ENCODE measurements at places on chromosomes 13 and 19.

- DNase-seq = no peak
These were observed 4.6 kb downstream of the RNASEH2B start for GRCh38 chr13:50914176-50914700.

DNA sequence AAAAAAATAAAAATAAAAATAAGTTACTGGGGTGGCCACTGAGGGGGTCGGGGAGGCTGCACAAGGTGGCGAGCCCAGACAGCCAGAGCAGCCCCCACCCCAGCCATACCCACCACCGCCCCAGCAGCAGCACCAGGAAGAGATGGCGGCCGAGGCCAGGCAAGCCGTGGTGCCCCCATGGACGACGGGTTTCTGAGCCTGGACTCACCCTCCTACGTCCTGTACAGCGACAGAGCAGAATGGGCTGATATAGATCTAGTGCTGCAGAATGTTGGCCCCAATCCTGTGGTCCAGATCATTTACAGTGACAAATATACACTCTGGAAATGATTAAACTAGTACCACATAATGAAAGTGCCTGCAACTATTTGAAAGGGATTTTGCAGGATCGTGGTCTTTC lies 71.6 kb upstream of the ZDHHC20 start:
- no peak for DNase-seq

DNA sequence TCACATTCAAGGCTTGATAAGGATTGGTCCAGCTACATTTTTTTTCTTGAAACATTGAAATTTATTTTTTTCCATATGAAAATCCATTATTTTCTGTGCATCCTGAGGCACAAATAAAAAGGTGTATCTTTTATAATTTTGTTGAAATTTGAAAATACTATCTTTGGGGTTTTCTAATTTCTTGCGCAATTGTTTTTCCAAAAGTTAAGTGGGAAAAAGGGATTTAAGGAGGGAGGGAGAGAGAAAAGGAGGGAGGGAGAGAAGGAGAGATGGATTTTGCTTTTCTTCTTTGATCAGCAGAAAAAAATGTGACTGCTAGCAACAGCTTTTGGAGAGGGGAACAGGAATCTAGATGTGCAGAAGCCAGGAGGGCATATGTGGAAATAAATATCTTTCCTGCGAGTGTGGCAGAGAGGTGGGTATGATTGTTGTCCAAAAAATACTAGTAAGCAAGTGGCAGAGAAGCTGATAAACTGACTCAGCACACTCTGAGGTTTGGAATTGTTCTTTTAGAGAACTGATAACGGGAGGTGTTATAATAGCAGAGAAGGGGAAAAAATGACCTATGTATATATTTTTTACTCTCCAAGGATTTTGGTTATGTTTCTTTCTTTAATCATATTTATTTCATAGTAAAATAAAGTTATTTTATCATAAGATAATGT lies 61.2 kb upstream of the EDNRB start:
- no peak for DNase-seq

DNA sequence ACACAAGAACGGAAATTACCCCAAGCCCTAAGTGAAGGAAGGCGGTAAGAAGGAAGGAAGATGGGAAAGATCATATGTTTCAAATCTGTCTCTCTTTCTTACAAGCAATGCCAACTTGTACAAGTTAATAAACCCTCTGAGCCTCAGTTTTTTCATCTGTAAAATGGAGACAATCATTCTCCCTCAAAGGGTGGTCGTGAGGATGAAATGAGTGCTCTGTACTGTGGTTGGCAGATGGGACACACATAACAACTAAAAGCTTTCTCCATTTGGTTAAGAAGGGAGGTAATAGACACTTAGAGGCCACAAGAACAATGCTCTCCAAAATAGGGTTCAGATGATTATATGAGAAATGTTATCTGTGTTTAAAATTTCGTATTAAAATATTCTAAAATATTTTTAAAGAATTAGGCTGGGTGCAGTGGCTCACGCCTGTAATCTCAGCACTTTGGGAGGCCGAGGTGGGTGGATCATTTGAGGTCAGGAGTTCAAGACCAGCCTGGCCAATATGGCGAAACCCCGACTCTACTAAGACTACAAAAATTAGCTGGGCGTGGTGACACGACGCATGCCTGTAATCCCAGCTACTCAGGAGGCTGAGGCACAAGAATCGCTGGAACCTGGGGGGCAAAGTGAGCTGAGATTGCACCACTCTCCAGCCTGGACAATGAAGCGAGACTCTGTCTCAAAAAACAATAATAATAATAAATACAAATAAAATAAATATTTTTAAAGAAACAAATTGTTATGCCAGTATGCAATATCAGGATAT lies 89.7 kb downstream of the STARD13 start:
- no peak for DNase-seq

DNA sequence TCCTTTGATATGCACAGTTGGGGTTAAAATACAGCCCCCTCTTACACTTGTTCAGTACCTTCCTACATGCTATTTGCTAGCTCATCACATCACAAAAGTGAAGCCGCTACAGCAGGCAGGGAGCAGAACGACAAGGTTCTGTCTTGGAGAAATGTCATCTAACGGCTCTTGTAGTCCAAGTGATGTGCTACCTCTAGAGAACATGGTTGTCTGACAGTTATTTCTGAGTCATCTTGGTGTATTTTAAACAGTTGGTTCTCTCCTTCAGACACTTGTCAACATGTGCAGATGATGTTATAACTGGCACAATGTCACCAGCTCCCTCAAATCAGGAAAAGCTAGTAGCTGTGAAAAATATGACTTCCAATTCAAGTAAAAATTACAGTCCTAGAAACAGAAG lies 865.0 kb downstream of the PCDH9 start:
- no peak for DNase-seq

Data from globus pallidus (tissue), 1 donor.